Stimulated activated CD4-positive, alpha-beta T cell treated with anti-CD3 and anti-CD28 coated beads, Interleukin-4, amount 100 ng/mL, for 24 hours (primary cell): ENCODE measurements at places on chromosomes 7 and 10.

DNA sequence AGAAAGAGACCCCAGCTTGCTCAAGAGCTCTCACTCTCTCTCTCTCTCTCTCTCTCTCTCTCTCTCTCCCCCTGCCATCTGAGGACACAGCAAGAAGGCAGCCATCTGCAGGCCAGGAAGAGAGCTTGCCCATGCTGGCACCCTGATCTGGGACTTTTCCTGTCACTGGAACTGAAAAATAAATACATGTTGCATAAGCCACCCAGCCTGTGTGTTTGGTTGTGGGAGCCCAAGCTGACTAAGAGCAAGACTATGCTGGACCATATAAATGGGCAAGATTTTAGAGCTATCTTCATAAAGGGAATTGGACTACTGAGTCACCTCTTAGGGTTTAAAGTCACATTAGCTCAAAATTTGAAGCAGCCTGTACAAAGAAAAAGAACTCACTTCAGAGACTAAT is 98.6 kb downstream of the SLC16A9 start:
- no peak for DNase-seq

DNA sequence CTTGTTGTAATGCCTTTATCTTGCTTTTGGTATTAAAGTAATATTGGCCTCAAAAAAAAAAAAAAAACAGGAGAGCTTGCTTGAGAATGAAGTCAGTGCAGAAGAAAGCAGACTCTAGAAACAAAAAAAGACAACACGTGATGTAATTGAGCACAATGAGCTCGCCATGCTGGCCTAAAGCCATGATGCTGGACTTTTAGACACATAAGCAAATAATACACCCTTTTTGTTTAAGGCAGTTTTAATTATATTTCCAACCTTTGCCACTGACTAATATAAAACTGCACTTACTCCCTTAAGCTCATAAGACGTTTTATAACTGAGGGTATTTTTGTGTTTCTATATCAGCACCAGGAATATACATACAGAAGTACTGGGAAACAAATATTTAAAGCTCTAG is 798.3 kb downstream of the KCNMA1 start:
- DNase-seq = no peak

DNA sequence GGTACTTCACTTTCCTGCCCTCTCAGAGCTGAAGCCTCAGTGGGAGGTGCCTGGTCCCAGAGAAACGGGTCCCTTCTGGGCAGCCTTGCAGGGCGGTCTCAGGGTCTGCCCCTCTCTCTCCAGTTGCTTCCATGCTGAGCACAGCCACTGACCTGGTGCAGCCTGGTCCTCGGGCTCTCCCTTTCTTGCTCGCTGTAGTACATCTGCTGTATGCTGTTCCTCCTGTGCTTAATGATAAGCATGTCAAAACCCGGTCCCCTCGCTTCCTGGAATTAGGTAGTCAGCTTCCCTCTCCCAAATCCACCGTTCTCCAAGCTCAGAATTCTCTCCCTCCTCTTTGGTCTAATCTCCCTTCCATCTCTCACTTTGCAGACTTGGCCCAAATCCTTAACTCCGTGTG is 11.0 kb upstream of the HPS1 start:
- DNase-seq = no peak

GRCh38 chr7:19206721-19207120 is 61.5 kb upstream of the FERD3L start:
- DNase-seq = no peak

- peak; percentile 10 for DNase-seq
Measured at GRCh38 chr7:123533929-123534382, 439 bp downstream of the IQUB start.

DNA sequence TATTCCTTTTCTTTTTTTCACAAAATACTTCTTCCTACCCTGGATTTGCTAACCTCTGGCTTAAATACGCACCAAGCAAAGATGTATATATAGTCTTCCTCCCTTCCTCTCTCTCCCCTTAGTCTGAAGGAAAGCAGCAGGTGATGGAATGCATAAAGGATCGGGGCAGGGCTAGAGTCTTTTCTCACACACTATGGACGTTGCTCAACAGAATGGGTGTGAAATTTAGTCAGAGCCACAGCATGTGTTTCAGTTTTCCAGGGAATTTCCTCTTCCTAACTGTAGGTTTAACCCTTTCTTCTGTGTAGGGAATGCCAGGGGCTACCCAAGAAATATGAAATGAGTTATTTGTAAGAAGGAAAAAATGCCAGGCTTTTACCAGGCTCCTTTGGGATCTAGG is 71.4 kb upstream of the NFKB2 start:
- no peak for DNase-seq

DNA sequence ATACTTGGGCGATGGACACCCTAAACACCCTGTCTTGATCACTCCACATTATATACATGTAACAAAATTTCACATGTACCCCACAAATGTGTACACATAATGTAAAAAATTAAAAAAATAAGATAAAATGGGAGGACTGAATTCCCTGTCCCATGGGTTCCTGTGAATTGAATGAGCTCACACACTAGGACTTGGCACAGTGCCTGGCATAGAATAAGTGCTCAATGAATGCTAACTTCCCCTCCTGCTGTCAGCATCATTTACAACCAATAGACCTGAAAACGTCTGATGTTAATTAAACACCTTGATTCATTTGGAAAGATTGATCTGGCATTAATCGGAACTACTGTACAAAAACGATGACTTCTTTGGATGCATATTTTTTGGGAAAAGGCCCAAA is 117.3 kb upstream of the ZNF438 start:
- DNase-seq = no peak

- no peak for DNase-seq
Measured at GRCh38 chr10:95404462-95404858, 113.7 kb upstream of the PDLIM1 start.

- DNase-seq = no peak
Measured at GRCh38 chr7:68038621-68039314, 1042.1 kb downstream of the TYW1 start.

DNA sequence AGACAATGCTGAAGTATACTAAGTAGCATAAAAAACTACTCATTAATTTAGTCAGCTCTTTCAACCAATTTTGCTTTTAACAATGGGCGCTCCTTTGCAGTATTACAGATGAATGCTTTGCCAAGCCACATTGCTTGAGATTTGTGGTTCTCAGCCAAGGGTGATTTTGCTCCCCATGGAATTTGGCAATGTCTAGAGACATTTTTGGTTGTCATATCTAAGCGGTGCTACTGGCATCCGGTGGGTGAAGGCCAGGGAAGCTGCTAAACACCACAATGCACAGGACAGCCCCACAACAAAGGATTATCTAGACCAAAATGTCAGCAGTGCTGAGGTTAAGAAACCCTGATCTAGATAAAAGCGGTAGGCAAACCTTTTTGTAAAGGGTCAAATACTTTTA is 112.0 kb downstream of the UBE2H start:
- DNase-seq = no peak

- DNase-seq = no peak
Measured at GRCh38 chr7:149450821-149451220, 10.0 kb downstream of the ZNF777 start.
